ENCODE measurements at places on chromosomes 12 and 14.

- DNase-seq = no peak
Observed at GRCh38 chr14:36579573-36580140, 2.8 kb downstream of the NKX2-8 start.

DNA sequence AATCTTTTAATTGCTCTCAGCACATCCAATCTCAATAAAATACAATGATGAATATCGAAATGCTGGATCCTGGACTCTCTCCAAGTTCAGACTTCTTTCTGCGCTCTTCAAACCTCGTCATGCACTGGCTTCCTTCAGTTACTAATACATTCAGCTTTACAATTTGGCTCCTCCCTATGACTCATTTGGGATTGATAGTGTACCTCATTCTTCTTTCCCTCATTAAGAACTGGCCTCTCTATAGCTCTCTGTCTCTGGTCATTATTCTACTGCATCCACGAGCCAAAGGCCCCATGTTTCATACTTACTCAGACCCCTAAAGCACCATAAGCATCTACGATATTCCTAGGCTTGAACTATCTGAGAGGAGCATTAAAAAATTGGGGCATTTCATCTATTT is 4.9 kb downstream of the TSPAN8 start:
- DNase-seq = no peak

- DNase-seq = no peak
Observed at GRCh38 chr12:116708826-116709756, 28.8 kb downstream of the SPRING1 start.

DNA sequence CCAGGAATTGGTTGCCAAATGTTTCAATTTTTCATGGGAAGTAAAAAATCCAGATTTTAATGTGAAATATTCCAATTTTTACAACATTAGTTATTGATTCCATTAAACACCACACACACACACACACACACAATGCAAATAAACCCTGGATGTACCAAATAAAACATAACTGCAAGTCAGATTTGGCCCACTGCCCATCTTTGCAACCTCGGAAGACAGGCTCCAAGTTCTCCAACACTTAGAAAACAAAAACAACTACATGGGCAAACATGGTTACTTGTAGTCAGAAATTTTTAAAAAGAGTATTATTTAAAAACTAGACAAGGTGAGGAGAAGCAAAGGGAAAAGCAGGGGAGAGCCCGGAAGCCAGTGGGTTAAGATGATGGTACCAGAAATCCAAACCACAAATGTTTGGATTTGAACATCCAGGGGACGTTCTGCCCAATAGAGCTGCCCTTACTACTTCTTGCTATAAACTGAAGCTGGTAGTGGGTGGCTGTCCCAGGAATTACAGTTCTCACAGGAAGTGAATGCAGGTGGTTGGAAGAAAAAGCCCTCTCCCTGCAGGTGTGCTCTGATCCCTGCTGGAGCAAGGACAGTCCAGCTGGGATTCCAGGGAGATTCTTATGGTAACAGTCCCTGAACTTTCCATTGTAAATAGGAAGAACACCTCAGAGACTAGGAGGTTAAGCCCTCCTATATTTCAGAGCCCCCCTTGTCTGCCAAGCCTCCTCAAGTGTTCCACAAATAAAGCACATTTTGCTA is 111.7 kb downstream of the SLC25A21 start:
- no peak for DNase-seq

DNA sequence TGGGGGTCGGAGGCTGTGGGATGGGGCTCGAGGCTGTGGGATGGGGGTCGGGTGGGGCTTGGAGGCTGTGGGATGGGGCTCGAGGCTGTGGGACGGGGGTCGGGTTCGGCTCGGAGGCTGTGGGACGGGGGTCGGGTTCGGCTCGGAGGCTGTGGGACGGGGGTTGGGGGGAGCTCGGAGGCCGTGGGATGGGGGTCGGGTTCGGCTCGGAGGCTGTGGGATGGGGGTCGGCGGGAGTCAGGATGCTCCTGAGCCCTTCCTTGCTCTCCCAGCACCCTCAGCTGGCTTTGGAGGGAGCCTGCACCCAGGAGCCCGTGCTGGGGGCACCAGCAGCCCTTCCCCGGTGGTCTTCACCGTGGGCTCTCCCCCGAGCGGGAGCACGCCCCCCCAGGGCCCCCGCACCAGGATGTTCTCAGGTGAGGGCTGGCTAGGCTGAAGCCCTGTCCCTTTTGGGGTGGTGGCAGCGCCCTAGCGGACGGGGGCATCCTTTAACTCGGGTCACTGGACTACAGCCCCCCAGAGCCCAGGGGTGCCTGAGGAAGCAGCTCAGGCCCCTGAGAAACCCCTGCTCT is 11.9 kb upstream of the PUS1 start:
- DNase-seq = no peak

- no peak for DNase-seq
Observed at GRCh38 chr14:73313151-73313550, 75.8 kb downstream of the PAPLN start.

GRCh38 chr14:54782751-54783659 is 119.6 kb downstream of the GCH1 start:
- peak; percentile 48 for DNase-seq

DNA sequence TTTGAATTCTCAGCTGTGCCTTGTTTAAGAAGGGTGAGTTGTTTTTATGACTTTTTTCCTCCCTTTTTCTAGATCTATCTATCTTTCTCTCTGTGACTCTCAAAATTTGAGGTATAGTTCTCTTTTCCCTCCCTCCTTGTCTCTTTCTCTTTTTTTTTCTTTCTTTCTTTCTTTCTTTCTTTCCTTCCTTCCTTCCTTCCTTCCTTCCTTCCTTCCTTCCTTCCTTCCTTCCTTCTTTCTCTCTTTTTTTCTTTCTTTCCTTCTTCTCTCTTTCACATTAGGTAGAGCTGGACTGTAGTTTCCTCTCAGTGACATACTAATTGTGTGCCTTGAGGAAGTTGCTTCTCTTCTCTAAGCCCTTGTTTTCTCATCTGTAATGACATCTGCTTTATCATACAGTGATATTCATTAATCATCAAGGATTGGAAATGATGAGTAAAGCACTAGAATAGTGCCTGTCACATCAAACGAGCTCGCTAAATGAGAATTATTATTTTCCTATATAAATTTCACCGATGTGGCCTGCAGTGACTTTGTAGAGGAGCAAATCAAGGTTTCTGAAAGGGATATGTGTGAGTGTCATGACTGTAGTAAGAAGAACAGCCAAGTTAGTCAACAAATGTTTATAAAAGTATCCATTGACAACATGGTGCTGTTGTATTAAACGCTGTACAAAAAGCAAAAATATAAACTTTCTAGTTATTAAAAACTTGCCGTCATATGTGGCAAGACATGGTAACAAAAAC is 78.9 kb upstream of the SLC38A2 start:
- DNase-seq = no peak

DNA sequence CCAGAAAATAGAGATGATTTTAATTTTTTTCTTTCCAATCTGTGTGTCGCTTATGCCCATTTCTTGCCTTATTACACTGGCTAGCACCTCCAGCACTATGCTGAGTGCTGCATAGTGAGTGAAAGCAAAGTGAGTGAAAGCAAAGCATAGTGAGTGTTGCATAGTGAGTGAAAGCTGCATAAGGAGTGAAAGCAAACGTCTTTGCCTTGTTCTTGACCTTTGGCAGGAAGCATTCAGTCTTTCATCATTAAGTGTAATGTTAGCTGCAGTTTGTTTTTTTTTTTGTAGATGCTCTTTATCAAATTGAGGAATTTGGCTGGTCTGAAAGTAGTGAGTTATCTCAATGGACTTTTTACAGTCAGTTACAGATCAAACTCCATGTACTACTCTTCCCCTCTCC is 6.9 kb upstream of the CORO1C start:
- no peak for DNase-seq

DNA sequence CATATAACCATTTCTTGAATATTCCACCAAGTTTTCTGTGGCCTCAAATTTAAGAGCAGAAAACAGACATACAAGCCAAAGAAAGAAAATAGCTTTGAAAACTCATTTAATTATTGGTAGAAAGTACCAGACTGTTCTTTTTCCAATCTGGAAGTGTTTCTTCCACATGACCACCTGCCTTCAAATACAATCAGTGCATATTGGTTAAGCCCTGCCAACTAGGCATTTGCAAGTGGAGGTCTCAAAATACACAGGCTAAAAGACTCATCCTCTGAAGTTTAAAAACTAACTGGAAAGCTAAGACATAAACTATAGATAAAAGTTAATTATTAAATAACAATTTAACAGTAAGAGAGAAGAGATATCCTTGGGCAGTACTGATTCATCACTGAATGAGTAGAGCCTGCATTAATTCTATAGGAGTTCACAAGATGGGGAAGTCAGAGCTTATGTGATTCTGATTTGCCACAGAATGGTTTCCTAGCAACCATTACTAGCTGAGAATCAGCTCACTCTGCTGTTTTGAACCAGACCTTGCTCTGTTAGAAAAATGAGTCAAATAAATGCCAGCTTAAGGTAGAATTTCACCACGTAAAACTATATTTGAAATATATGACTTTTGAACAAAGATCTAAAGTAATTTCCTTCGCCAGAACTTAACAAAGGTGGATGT is 433.8 kb downstream of the FUT8 start:
- no peak for DNase-seq

- no peak for DNase-seq
Observed at GRCh38 chr12:115763982-115764621, 513.4 kb downstream of the MED13L start.

DNA sequence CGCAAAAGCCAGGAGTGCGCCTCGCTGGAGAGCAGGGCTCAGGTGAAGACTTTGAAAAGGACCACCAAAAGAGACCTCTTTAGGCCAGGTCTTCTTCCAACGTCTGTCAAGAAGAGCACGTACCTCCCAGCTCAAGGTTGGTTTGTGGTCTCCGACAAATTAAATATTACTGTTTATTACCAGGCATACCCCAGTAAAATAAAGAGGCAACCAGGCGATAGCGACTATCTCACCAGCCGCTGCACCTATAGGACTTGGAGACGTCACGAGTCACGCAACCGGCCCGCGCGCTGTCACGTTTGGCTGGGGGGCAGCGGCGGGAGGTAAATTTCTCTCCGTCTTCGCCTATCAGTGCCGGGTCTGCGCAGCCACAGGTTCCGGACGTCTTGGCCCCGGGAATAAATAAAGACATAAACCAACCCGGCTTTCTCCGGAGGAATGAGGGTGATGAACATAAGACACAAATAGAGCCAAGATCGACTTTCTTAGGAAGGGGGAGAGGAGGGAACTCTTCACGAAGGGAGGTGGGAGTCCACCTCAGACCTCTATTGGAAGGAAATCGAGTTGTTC is 2.0 kb upstream of the TBX5 start:
- DNase-seq = no peak

- DNase-seq = no peak
Observed at GRCh38 chr14:23800811-23801210, 152.8 kb upstream of the DHRS4 start.

DNA sequence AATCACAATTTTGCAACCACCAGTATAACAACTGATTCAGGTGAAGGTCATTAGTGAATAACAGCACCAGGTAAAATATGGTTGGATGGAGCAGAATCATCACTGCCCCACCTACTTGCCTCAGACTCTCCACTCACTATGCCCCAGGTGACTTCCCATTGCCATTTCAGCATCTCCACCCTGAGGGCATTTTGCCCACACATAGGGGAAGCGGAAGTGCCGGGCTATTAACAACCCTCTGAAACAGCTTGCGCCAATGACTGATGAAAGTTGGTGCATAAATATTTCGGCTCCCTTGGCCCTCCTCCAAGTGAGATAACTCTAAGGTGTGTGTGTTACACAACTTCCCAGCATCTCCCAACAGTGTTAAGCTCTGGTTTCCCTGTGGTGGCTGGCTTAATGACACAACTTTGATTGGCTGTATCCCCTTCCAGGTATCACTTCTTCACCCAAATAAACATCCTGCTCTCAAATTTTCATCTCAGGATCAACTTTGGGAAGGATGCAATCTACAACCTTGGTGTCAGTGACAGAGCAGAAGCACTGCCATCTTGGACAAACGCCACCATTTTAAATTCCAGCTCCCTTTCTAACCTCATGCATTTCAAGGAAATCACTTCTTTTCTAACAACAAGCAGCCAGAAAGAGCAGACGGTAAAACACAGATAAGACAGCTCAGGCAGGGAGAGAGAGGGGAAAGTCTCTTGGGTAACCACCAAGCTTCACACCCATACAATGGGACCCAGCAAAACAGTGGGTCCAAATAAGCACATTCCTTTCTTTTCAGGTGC is 73.6 kb upstream of the PPP2R5C start:
- no peak for DNase-seq

DNA sequence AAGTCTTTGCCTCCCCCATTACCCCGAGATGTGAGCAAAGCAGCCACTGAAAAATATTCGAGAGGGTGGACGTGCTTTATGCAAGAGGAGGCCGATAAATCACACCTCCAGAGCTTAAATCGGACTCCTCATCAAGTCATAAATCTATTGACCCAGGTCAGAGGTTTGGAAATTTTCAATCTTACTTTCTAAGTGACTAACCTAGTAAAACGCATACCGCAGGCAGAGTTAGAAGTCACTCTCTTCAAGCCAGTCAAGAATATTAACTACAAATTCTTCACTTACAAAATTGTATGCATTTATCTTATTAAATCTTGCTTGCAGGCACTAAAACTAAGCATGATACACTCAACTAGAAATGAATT is 34.9 kb downstream of the GPHB5 start:
- DNase-seq = no peak

DNA sequence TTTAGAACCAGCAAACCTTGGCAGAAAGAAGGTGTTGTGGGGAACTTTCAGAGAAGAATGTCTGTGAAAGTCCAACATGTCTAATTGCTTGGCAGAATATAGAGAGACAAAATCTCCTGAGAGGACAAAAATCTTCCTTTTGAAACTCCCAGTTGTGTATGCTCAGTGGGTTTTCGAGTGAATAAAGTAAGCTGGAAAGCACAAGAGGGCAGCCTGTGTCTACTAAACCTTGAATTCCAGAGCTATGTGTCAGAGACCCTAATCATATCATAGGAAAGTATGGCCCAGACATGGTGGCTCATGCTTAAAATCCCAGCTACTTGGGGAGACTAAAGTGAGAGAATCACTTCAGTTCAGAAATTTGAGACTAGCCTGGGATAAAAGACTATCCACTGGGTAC is 661.2 kb downstream of the SLC16A7 start:
- DNase-seq = no peak

DNA sequence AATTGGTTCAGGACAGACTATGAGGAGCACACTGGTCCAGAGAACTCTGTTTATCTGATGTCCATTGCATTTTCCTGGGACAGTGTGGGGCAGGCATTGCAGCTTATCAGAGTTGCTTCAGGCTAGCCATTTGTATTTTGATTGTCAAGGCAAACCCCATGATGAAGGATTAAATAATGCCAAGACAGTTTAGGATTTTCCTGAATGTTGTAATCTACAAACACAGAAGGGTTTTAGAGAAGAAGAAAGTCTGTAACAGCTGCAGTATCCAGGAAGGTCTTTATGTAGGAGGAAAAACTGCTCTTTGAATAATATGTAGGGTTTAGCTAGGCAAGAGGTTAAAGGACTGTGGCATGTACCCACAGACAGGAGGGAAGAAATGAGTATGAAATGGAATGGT is 32.2 kb upstream of the UNC79 start:
- DNase-seq = no peak

DNA sequence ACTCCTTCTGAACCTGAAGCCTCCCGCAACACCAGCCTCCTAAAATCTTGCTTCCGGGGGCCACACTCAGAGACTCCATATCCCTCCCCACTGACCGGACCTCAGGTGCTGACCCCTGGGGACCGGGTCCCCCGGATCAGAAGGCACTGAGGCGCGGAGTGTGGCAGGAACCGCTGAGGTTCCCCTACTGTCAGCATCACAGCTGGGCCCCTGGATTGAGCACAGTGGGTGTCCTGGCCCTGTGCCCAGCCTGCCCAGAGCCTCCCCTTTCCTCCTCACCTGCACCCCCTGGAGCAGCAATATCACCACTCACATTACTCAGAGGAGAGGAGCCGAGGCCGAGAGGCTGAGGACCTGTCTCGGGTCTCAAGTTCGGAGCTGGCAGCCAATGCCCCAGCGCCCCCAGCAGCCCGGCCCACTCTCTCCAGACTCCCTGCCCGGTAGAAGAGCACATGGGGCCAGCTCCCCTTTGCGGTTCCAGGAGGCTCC is 101.2 kb upstream of the EIF5 start:
- no peak for DNase-seq

Data from HuH-7 (cell line).